GM12864 (cell line): ENCODE measurements at places on chromosomes 2 and 18.

- DNase-seq = no peak
Observed at GRCh38 chr18:2683055-2683454, 27.5 kb downstream of the SMCHD1 start.

DNA sequence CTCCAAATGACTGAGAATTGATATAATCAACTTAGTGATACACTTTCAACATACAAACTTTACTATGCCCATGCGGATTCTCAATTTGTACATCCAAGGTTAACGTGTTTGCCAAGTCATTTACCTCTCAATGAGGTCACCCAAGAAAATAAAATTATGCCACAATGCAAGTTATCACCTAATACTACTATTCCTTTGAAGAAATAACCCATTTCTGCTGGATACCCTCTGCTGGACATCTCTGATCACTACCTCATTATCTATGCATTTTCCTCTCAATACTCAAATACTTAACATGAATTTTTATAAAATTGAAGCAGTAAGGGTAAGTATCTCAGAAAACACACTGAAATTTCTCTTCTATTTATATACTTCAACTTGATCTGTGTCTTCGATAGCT is 12.7 kb downstream of the HNRNPLL start:
- no peak for DNase-seq

- no peak for DNase-seq
Observed at GRCh38 chr2:196853301-196854087, 44.3 kb upstream of the C2orf66 start.

DNA sequence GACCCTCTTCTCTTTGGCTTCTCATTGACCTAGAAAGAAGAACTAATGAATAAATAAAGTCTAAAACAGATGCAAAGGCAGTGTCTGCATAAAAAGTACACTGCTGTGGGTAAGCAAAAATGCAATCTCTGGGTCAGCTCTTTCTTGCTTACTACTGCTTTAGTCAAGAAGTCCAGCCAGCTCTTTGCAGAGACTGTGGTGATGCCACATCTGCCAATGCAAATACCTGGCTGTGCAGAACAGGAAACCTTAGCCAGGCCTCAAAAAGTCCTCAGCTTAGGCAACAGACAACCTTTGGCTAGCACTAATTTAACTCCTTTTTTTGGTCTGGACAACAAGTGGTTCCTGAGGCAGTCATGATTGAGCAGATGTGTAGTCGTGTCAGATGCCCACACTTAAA is 73.6 kb upstream of the RND3 start:
- no peak for DNase-seq

- DNase-seq = no peak
Observed at GRCh38 chr18:13608791-13609532, 117.4 kb downstream of the FAM210A start.

- no peak for DNase-seq
Observed at GRCh38 chr2:195473862-195474261, 183.2 kb upstream of the SLC39A10 start.

DNA sequence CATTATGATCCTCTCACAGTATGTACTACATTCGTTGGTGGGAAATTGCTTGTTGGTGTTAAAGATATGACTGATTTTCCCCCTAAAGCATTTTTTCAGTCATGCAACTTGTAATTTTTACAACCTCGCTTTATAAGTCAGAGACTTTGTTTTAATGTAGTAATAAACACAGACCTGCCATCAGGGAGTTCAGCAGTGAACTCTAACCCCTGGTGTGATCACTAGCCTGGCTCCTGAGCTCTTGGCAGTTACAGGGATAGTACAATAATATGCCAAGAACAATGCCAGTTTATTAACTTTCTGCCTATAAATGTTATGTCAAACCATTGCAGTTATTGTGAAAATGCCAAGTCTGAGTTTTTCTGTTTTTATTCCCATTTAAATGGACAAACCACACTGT is 93.8 kb downstream of the EDAR start:
- no peak for DNase-seq
